Muscle of arm (tissue), 14 donors: ENCODE measurements at places on chromosomes 2 and 18.

GRCh38 chr2:143802871-143803650, 673.8 kb downstream of the ARHGAP15 start:
- no peak for DNase-seq

DNA sequence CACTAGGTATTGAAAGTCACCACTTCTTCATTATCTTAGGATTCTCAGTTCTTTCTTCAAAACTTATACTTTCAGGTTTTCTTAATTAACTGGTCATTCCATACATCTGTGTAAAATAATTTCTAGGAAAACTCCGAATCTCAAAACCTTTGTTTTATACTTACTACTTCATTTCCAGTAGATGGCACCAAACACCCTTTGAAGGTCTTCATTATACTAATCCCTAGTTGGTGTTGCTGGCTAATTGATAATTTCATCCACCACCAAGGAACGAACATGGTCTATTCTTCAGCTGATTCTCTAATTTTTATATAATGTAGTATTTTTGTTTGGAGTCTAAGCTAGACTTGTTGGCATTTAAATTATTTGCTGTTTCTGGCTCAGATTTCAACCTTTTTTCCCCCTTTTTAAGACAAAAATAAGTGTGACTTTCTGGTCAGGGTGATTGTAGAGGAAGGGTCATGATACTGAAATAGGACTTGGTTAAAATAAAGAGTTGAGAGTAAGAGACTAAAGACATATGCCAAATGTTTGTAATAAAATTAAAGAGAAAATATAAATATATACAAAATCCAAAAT, 2.8 kb upstream of the MXD1 start:
- peak; percentile 48 for DNase-seq

DNA sequence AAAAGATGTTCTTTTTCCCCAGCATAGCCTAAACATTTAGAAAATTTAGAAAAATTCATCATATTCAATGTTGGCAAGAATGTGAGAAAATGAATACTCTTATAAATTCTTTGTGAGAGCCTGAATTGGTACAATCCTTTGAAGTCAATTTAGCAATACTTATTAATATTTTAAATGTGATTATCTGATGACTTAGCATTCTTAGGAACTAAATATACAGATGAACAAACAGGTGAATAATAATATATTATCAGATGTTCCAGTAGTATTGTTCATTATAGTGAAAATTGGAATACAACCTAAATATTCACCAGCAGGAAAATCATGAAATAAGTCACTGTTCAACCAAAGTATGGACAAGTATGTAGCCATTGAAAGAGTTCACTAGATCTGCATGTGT, 55.5 kb upstream of the MEIS1 start:
- DNase-seq = no peak

DNA sequence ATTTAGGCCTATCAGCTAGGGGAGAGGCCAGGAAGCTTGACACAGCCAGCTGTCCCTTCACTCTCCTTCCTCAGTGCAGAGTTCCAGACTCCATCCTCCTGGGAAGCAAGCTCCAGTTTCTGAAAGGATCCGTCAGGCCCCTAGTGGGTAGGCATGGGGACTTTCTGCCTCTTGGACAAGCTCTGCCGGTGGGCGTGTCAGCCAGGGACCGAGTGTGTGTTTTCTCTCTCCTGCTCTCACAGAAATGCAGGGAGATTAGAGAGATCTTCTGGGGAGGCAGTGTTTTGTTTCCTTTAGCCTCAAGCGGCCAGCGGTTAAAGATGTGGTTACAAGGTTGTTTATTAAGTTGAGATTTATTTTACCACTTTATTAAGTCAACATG, 29.9 kb upstream of the OTOS start:
- no peak for DNase-seq

DNA sequence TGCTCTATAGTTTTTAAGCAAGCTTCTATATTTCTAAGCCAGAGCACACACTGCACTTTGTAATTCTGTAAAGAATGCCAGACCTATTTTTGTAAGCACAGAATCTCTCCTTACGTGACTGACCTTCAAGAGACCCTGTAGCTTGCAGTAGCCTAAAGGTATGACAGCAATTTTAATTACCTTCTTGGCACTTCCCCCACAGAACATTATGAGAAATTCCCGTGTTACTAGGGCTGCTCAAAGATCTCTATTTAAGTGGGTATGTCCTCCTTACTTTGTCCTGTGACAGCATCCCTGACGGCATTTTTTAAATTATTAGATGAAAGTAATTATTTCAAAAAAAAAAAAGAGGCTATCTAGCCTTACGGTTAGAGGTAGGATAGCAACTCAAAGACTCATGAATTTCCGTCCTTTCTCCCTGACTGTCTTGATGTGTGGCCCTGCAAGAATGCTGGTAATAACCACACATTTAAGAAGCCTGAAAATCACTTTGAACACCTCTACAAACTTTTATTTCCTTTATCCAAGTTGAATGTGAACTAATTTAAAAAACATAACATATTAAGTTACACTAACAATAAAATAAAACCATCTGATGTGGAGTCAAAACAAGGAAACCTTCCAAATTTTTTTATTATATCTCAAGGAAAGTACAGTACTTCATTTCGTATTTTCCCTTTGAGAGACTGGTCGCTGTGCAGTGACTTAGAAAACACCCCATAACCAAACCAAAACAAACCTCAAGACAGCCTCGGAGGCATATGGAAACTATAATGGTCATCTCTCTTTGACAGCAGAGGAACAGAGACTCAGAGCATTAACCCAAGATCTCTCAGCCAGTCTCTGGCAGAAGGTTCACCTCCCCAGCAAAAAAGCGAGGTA, 54.9 kb downstream of the THUMPD2 start:
- DNase-seq = no peak

DNA sequence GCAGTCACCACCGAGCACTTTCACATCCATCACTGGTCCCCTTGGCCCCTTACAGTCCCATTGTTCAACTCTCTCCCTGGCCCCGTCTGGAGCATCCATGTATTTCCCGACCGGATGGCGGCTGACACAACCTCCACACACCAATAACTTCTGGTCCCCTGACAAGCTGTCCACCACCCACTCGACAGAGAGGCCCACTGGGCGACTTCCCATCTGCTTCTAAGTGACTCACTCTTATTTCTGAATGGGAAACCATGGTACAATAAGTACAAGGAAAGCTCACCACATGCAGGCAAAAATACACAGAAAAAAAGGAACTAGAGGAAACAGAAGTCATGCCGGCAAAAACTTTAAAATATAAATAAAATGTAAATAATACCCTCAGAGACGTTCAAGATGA, 82.9 kb upstream of the RAB12 start:
- DNase-seq = no peak

DNA sequence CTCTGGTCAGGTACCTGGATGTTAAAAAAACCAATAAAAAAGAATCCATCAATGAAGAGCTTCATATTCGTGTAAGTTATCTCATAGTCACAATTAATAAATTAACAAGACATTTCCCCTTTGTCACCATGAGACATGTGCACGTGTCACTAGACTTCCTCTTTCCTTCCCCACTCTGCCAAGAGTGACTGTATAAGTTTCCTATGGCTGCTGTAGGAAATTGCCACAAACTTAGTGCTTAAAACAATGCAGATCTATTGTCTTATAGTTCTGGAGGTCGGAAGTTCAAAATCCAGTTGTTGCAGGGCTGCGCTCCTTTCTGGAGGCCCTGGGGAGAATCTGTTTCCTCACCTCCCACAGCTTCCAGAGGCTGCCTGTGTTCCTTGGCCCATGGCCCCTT, 35.8 kb downstream of the SLC9A4 start:
- no peak for DNase-seq

GRCh38 chr2:119397196-119397595, 30.4 kb downstream of the DBI start:
- DNase-seq = no peak
